ENCODE measurements at places on chromosomes 13 and 19.

- DNase-seq, result no peak
Measured at GRCh38 chr19:397941-398706, 10.8 kb downstream of the C2CD4C start.

DNA sequence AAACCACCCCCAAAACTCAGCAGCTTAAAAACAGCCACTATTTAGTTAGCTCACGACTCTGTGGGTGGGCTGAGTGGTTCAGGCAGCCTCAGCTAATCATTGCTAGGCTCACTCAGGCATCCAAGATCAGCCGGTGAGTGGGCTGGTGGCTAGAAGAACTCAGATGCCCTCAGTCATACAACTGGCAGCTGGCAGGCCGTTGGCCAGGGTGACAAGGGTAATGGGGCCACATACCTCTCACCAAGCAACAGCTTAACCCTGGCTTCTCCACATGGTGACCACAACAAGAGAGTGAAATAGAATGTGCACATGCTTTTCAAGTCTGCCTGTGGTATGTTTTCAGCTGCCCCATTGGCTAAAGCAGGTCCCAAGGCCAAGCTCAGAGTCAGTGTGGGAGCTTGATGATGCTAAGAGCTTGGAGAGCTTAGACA, 435.4 kb upstream of the TSHZ3 start:
- peak; percentile 80 for DNase-seq

DNA sequence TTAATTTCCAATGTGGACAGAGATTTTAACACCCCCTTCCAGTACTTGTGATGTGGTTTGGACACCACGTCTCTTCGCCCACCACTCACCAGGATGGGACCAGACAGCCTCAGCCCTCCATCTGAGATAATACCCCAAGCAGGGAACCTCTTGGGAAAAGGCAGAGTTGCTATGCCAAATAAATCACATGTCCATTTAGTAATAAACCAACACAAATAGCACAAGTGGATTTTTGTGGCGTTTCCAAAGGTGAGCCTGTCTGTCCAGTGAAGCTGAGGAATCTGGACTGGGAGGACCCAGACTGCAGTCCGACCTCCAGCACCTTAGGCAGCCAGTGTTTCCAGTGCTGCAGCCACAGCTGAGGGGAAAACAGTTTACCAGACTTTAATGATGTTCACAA, 34.1 kb upstream of the GAS6 start:
- no peak for DNase-seq

DNA sequence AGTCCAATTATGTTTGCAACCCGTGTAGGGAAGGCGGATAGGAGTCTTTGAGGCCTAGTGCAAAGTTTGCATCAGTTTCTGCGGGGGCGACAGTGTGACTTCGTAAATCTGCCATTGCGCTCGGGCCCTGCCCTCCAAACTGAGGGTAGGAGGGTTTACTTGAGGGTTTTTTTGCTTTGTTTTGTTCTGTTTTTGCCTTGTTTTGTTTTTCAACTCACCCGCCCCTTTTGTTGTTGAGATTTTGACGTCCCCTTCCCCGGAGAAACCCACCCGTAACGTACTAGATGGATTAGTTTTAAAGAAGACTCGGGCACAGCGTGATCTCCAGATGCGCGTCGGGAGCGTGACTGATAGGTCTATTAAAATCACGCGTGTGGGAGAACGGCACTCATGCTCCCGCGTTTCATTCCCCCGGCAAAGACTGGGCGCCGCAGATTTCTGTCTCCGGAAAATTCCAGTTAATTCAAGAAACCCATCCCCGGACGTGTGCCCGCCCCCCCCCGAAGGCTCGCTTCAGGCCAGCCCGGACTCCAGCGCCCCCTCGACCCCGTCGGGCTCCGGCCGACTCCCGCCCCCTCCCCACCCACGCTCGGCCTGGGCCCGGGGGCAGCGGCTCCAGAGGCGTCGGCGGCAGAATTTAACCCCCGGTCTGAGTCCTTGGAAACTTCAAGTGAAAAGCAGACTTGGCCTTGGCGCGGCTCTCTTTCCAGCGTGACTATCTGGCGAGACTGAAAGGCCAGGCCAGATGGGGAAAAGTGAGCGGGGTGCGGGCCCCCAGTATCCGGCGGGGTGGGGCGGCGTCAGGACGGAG, 5.0 kb downstream of the SOX1 start:
- DNase-seq, result peak; percentile 54

DNA sequence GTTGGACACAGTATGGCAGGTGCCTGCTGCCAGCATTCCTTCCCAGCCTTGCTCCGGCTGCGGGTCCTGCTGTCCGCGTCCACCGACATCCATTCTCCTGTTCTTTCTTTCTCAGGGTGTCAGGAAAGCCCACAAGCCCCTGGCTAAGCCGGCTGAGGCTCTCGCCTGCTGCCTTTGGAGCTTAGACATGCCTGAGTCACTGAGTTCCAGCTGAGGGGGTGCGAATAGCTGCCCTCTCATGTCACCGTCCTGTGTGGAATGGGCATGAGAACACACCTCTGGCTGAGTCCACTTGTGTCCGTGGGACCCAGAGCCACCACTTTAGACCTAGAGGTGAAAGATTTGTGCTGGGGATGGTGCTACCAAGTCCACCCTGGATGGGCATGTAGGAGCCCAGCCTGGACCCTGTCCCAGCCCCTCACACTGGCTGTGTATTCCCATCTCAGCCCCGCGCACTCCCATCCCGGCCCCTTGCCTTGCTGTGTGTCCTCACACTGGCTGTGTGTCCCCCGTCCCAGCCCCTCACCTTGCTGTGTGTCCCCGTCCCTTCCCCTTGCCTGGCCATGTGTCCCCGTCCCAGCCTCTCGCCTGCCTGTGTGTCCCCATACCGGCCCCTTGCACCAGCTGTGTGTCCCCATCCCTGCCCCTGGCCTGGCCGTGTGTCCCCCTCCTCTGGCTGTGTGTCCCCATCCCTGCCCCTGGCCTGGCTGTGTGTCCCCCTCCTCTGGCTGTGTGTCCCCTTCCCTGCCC, 24.6 kb upstream of the IRS2 start:
- no peak for DNase-seq

GRCh38 chr19:9741476-9742171, 26.9 kb downstream of the ZNF846 start:
- DNase-seq, result no peak

GRCh38 chr19:6424195-6424938, at the start of gene KHSRP:
Gene KHSRP (minus strand): TSS chr19:6424811. CDS start chr19:6424701, 110 bp downstream.
- peak; percentile 33 for DNase-seq

DNA sequence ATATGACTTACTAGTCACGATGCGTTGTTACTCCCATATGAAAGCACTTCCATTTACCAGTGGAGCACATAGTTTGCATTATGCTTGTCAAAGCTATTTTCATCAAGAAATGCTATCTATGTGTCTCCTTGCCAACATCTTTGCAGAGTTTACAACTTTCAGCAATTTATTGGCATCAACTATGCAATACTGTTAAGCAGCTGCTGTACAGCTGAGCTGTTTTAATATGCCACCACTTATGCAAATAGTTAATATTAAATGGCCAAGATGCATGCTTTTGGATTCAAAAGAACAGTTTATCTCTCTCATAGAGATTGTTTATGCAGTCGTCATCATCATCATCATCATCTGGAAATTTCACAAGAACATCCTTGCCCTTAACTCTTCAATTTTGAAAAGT, 67.9 kb upstream of the KLF5 start:
- no peak for DNase-seq

DNA sequence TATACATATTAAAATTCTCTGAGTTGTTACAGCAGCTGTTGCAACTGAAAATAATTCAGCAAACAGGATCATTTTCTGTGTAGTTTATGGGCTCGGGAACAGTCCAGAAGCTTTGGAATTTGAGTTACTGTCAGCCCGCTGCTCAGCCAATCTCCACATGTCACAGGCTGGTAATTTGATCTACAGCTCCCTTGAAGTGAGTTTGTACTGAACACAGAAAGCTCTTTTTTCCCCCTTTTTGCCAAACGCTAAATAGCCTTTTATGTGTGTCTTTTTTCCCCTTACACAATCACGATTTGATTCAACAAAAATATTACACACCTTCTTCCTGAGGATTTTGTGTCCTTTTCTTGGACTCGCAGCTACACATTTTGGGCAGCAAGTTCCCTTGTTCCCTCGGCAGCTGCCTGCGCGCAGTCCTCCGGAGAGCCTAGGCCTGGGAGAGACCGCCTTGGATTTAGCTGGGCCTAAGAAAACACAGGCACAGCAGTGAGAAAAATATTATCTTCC, 371.4 kb downstream of the KCNRG start:
- peak; percentile 79 for DNase-seq

- no peak for DNase-seq
Measured at GRCh38 chr19:33689138-33689746, 67.5 kb downstream of the CHST8 start.

- DNase-seq, result no peak
Measured at GRCh38 chr13:72686766-72687165, 40.7 kb downstream of the MZT1 start.

DNA sequence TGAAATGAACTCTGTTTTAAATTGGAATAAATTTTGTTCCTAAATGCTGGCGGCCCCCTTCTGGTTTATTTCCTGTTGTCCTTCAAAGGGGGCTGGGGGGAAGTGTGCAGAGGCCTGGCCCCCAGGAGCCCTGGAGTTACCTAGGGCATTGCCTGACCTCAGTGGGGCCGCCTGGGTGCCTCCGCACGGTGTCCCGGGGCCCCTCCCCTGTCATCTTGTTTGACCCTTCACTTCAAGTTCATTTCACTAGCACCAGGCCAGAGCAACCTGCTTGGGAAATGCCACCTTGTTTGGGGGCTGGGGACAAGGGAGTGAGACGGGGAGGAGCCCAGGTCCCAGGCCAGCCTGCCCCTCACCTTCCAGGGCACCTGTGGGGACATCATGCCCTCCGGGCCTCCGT, 11.9 kb upstream of the GNA15 start:
- no peak for DNase-seq

DNA sequence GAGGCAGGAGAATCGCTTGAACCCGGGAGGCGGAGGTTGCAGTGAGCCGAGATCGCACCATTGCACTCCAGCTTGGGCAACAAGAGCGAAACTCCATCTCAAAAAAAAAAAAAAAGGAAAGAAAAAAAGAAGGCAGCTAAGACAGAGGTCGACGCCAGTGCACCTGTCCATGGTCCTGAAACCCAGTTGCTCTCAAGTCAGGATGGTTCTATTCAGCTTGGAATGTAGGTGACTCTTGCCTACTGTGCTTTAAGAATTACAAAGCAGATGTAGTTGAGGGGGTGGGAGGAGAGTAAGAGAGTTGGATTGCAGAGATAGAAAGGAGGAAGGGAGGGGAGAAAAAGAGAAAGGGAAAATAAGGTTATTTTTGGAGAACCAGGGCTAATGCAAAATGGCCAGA, 18.7 kb downstream of the CACNG7 start:
- DNase-seq, result peak; percentile 79

DNA sequence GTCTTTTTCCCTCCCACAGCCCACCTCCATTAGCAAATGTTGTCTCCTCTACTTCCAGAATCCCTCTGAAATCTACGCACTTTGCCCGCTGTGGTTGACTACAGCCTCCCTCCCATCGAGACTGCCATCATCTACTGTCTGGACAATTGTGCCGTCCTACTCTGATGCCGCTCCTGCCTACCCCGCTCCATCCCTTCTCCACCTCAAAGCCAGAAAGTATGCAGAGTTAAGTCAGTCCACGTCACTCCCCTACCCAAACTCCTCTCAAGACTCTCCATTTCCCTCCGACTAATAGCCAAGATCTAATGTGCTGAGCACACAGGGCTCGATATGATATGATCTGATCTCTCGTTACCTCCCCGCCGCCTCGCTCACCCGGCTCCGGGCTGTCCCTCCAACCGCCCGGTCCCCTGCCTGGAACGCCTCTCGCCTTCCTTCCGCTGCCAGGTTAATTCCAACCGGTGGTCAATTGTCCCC, 556 bp downstream of the CACTIN start:
- DNase-seq, result peak; percentile 12

DNA sequence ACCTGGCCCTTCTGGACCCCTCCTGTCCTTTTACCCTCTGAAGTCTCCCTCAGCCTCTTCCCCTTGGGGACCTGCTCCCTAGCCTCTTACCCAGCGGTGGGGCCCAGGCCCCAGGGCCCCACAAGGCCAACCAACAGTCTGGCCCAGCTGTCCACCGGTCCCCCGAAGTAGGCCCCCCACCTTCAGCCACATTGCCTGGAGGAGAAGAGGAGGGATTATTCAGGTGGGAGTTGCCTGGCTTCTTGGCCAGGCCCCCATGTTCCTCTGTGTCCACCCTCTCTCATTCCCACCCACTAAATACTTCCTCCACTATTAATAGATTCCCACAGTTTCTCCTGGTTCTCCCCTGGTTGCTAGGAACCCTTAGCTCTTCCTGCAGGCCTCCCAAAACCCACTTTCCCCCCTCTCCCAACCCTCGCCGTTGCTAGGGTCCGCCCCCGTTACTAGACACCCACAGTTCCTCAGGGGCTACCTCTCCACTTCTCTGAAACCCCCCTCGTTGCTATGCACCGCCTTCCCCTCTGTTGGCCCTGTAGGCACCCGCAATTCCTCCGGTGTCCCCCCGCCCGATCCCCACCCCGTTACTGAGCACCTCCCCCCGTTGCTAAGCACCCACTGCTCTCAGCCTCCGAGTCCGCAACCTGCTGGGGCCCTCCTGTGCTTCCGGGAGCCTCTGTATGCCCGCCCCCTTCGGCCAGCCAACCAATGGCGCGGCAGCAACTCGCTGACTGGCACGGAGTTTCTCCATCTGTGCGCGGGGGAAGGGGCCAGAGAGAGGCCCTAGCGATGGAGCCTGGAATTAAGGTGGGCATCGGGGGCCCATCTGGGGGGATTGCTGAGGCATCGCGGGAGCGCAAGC, 2.0 kb downstream of the COQ8B start:
- peak; percentile 99 for DNase-seq

DNA sequence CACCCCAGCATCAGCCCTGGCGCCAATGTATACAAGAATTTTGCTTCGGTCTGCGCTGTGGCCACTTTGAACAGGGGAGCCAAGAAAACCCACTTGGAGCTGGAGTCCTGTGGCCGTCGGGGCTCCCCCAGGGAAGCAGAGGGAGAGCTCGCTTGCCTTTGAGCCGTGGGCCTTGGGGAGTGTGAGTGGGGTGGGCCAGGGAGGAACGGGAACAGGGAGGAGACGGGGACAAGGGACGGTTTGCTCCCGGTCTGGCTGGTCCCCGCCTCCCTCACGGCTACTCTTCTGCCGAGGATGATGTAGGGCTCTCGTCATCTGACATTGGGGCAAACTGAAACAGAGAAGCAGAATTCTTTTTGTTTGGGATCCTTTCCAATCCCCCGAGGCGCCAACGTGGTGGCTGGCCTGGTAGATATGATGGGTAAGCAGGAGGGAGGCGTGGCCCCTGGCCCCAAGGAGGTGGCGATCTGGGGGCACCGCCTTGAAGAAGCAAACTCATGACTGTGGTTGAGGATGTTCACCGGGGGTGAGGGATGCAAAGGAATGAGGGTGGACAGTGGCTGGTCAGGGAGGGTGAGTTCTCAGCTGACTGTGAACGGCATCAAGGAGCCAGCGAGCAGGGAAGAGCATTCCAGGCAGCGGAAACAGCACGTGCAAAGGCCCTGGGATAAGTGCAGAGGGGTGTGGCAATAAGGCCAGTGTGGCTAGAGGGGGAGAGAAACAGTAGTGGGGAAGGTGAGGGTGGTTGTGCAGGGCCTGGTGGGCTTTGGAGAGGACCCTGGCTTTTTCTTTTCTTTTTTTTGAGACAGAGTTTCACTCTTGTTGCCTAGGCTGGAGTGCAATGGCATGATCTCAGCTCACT, 10.9 kb upstream of the SPC24 start:
- peak; percentile 12 for DNase-seq

Data from eye (tissue), 1 donor.